ENCODE measurements at places on chromosomes 13 and 19.

- no peak overlapping the region for H3K27ac ChIP-seq
- no peaks in the 10 kb centered on the region for H3K4me1 ChIP-seq
- H3K4me3 ChIP-seq = no peak overlapping the region
- no peaks in the 10 kb centered on the region for H3K27me3 ChIP-seq
Measured at GRCh38 chr19:18090545-18091216, 3.9 kb upstream of the IL12RB1 start.

DNA sequence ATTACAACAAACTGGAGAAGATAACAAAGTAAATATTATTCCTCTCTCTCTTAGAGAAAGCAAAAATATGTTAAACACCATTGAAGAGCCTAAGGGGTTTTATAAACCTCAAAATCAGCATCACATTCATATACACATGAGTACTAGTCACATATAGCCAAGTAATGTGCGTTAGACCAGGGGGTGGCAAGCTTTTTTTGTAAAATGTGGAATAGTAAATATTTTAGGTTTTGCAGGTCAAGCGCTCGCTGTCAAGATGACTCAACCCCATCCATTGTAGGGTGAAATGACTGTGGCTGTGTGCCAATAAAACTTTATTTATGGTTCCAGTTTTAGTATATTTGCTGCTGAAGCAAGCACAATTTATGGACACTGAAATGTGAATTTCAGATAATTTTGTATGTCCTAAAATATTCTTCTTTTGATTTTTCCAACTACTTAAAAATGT lies 21.7 kb downstream of the RFX2 start:
- no peaks in the 10 kb centered on the region for H3K36me3 ChIP-seq
- H3K4me1 ChIP-seq = peaks cover 13% of the 10 kb centered on the region
- DNase-seq = no peak
- H3K27ac ChIP-seq = no peak overlapping the region
- peaks cover 96% of the 10 kb centered on the region for H3K27me3 ChIP-seq
- H3K4me3 ChIP-seq = no peak overlapping the region

DNA sequence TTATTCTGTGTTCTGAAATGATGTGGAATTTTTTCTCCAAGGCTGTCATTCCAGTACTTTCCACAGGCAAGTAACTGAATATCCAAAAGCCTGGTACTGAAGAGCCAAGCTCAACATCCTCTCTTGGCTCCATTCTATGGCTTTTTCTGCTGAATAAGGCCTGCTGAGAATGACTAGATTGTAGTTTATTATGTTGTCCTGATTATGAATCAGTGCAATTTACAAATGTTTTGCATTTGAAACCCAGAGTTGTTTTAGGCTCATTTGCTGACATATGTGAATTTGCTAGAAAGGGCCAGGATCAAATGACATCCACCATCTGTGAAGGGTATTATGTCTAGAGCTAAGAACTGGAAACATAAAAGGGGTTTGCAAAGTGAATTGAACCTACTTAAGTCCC lies 596.6 kb downstream of the KCTD12 start:
- no peaks in the 10 kb centered on the region for H3K36me3 ChIP-seq
- peaks cover 15% of the 10 kb centered on the region for H3K4me1 ChIP-seq
- H3K4me3 ChIP-seq = no peak overlapping the region
- no peak overlapping the region for H3K27ac ChIP-seq
- no peak for DNase-seq

DNA sequence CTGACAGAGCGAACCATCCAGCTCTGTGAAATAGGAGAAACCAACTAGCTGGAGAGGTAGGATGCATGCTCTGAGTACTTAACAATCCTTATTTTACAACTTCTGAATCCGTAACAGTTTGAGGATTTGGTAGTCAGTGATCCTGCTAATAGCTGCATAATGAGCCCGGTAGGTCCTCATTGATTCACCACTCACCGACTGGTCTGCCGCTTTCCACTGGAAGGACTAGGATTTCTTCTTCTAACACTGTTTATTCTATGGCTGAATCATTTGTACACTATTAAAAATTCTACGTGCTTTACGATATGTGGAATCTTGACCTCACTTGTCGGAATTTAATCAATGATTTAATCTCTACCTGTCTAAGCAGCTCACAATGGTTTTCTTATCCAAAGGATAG lies 33.9 kb downstream of the SPATA13 start:
- H3K27me3 ChIP-seq = no peaks in the 10 kb centered on the region
- no peak overlapping the region for H3K27ac ChIP-seq
- H3K4me1 ChIP-seq = no peaks in the 10 kb centered on the region
- no peak overlapping the region for H3K4me3 ChIP-seq
- H3K36me3 ChIP-seq = no peaks in the 10 kb centered on the region

GRCh38 chr19:8113017-8113416 lies 36.4 kb downstream of the FBN3 start:
- H3K4me3 ChIP-seq = no peak overlapping the region
- DNase-seq = no peak
- peaks cover 93% of the 10 kb centered on the region for H3K27me3 ChIP-seq
- no peaks in the 10 kb centered on the region for H3K36me3 ChIP-seq
- no peak overlapping the region for H3K27ac ChIP-seq
- no peaks in the 10 kb centered on the region for H3K4me1 ChIP-seq

GRCh38 chr13:73985783-73986182 lies 148.4 kb downstream of the KLF12 start:
- no peak overlapping the region for H3K27ac ChIP-seq
- H3K4me3 ChIP-seq = no peak overlapping the region
- H3K36me3 ChIP-seq = no peaks in the 10 kb centered on the region
